ENCODE measurements at places on chromosomes 3 and 15. TPM values are rescaled to one million over a fixed set of nuclear protein-coding genes. Genes with fewer than 3 reads are reported as not detected.

Gene DUOXA1
- total RNA-seq, result 1.4 TPM

Gene LXN
- total RNA-seq, result 13.3 TPM

Gene CGNL1
- 40.4 TPM for total RNA-seq

Gene PYGO1
- 21.8 TPM for total RNA-seq

Gene RASL12
- total RNA-seq, result 0.40 TPM

Gene MYD88
- total RNA-seq, result 23.9 TPM

Gene KCNMB2
- not detected for total RNA-seq

Gene ASB14
- total RNA-seq, result not detected

- DNase-seq, result no peak
Measured at GRCh38 chr15:95068701-95069521, 837.5 kb downstream of the MCTP2 start.

GRCh38 chr3:15754047-15754446, 43.7 kb downstream of the ANKRD28 start:
- DNase-seq, result no peak

DNA sequence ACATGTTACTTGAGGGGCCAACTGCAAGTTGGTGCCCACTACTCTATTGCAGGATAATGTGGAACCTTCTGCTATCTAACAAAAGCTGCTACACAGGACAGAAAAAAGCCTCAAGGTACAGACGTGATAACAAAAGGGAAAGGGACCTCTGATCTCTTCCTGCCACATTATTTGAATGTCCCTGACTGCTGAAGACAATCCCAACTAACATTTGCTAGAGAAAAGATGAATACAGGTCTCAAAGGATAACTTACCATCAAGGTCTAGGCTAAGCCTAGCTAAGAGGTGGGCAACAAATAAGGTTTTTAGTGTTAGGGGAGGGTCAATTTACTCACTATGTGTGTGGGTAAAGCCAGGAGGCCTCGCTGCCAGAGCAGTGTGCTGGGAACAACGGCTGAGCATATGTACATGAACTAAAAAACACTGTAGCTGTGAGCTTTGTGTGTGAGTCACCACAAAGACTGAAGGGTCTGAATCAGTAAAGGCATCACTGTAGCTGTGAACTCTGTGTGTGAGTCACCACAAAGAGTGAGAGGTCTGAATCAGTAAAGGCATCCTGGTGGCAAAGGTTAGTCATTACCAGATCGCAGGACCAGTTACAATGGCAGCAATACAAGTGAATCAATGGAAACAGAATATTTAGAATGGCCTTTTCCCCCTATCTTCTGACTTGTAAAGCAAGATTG, 111.7 kb downstream of the LMLN start:
- no peak for DNase-seq

DNA sequence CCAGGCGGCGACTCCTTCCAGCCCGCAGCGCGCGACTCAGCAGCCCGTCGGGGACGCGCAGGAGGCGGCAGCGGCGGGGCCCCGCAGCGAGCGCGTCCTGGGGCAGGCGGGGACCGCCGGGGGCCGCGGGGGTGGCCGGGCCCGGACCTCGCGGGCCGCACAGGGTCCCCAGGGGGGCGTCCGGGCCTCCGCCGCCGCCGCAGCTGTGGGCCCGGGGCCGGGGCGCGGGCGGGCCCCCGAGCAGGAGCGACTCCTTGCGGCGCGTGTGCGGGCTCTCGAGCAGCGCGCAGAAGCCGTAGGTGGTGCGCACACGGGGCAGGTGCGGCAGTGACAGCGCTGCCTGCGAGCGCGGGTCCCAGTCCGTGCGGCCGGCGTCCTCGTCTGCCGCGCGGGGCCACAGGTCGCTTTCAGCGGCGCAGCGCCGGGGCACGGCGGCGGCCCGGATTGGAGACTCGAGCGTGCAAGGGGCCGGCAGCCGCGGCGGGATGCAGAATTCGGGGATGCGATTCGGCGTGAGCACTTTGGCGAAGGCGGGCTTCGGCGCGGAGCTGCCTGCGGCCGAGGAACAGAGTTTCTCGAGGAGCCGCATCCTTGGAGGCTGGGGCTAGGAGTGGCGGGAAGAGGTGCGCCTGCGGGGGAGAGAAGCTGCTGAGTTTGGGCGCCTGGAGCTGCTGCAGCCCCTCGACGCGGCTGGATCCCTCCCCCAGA, 535 bp downstream of the C2CD4B start:
- DNase-seq, result peak; percentile 26

GRCh38 chr15:75985971-75986370, 26.3 kb downstream of the NRG4 start:
- no peak for DNase-seq

GRCh38 chr15:78570710-78571109, 5.4 kb downstream of the CHRNA5 start:
- DNase-seq, result no peak

- DNase-seq, result no peak
Measured at GRCh38 chr3:56812754-56813652, 11.3 kb upstream of the ARHGEF3 start.

GRCh38 chr3:115986555-115987207, 363.4 kb downstream of the GAP43 start:
- DNase-seq, result no peak

DNA sequence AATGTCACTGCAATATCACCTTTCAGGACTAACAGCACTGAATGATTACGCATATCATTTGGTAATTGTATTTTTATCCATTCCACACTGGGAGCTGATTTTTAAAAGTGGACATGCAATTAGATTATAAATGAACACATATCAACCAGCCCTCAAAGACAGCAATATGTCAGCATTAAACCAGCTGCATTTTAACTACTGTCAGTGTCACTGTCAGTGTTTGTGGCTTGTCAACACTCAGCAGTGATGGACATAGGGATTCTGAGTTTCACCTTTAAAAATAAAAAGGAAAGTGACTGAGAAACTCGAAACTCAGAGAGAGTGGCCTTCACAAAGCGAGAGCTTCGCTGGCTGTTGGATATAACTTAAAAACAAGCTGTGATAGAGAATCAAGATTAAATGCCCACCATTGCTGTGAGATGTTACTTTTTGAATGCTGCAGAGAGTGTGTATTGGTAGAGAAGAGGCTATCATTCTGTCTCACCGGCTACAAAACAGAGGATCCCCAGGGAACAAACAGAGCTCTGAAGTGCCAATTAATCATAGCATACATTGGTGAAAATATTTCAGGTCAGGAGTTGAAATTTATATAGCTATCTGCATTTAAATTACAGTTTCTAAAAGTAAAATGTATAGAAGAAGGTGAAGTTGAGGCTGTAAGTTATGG, 635.8 kb downstream of the SQOR start:
- no peak for DNase-seq

- no peak for DNase-seq
Measured at GRCh38 chr15:91517491-91518200, 335.9 kb upstream of the SLCO3A1 start.

DNA sequence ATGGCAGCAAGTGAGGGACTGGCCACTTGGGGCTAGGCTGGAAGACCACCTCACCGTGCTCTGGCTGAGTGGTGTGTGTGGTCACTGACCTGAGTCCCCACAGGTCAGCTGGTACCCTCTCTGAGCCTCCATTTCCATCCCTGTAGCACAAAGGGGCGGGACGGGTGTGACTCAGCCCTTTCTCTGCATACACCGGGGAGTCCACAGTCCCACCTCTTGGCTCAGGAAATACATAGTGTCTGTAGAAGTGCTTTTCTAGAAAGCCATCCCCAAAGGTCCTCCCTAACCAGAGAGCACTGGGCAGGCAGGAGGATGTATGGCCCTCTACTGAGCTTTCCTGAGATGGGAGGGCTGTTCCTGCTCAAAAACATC, 27.2 kb downstream of the WNT7A start:
- DNase-seq, result no peak

- no peak for DNase-seq
Measured at GRCh38 chr3:102887431-102887830, 452.6 kb downstream of the ZPLD1 start.

DNA sequence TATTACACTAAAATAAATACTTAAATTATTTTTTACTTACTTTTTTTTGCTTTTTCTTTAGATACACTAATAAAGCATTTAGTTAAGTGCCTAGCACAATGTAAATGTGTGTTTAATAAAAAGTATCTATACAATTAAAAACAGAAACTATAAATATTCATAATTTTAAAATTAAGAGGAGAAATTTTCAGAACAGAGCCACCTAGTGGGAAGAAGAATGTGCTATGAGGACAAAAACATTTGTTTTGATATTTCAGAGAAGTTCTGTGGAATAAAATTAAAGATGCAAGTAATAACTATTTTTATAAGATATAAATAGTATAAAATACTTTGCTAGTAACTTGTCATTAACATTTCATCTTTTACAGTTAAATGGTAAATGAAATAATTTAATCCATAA, 33.6 kb upstream of the PLSCR5 start:
- DNase-seq, result no peak

GRCh38 chr15:92831655-92832328, 68.3 kb upstream of the CHD2 start:
- DNase-seq, result peak; percentile 83

DNA sequence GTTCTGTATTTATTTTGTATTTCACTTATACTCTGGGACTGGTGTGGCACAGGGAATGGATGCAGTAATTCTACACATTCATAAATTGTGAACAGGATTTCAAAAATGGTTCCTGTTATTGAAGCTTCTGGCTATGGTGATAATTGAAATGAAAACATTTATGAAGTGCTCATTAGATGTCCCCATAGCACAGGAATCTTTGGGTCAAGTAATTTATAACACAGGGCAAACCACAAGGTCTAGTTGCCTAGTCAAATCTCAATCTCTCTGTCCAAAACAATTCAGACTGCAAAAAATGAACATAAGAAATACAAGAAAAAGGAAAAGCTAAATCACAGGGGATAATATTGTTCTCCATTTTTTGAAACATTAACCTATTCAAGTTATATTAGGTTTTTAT, 117.5 kb upstream of the PTPRG start:
- DNase-seq, result no peak
